ENCODE measurements at places on chromosomes 5 and 9.

- DNase-seq: no peak
These were observed 6.4 kb downstream of the LMBRD2 start for GRCh38 chr5:36145311-36145710.

DNA sequence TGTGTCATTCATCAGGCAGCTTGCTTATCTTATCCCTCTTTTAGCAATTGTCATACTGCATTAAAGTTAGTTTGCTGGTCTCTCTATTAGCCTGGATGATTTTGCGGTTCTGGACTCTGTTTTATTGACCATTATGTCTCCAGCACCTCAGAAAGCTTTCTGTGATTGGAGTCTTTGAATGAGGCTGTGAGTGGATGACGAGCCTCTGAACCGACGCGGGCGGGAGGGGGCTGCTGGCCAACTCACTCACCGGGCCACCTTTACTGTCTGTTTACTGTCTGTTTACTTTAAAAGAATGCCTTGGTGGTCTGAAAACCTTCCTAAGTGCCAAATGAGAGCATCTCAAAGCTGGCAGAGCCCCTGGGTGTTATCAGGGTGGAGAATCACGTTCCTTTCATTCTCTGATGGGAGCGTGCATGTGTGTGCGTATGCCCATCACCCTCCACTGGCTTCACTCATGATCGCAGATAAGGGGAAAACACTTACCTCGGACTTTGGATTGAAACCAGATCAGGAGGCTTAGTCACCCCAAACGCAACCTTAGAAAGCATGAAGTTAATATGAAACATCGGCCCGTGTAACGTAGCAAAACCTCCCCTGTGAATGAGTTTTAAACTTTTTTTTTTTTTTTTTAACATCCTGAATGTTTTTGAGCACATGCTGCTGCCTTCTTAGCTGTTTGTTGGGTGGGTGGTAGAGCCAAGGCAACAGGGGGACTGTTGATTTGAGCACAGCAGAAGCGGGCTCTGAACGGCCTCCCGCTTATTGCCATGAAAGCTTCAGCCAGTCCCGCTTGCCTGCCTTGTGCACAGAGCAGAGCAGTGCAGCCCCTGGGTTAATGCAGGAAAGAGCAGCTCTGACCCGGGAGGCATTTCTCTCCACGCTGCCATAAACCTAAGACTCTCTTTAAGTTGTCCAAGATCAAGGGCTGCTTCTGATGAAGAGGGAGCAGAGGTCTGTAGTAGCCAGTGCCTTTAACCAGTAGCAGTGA is 173.6 kb downstream of the GADD45G start:
- DNase-seq: peak; percentile 10

- DNase-seq: peak; percentile 5
These were observed 8.7 kb upstream of the AGPAT2 start for GRCh38 chr9:136695955-136696354.

GRCh38 chr5:52805615-52806014 is 17.9 kb downstream of the ITGA1 start:
- no peak for DNase-seq

GRCh38 chr5:180081481-180081880 is 9.9 kb upstream of the RNF130 start:
- no peak for DNase-seq

DNA sequence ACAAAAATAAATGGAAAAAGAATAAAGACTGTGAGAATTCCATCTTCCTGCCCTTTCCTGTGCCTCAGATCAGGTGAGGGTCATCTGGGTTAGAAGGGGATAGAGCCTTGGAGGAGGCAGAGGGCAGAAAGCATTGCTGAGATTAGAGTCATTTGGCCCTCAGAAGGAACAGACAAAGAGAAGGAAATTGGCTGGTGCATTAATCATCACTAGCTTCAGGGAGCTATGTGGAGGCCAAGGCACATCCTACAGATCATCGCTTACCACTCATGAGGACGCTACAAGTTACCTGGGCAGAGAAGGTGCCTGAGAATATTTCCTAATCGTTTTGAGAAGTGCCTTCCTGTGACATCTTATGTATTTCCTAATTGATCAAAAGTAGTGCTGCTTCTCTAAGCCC is 74.5 kb downstream of the C7 start:
- no peak for DNase-seq

- no peak for DNase-seq
These were observed 90.7 kb downstream of the CACNA1B start for GRCh38 chr9:137968235-137968634.

DNA sequence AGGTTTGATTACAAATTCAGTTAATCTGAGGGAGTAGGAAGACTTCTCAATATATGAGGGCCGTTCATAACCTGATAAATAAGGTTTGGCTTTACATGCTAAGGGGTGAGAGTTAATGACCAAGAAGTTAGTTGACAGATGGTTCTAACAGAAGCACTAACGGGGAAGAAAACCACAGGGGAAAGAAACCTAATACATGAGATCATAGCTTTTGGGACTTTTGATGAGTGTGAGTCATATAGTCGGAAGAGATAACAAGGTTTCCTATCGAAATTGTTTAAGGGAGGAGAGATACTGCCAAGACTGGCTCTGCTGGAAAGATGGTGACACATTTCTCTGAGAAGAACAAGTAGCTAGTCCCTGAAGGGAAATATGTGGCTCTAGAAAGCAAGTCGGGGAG is 140.1 kb downstream of the COX7C start:
- no peak for DNase-seq

- DNase-seq: no peak
These were observed 424.1 kb upstream of the KIF2A start for GRCh38 chr5:61881821-61882487.

DNA sequence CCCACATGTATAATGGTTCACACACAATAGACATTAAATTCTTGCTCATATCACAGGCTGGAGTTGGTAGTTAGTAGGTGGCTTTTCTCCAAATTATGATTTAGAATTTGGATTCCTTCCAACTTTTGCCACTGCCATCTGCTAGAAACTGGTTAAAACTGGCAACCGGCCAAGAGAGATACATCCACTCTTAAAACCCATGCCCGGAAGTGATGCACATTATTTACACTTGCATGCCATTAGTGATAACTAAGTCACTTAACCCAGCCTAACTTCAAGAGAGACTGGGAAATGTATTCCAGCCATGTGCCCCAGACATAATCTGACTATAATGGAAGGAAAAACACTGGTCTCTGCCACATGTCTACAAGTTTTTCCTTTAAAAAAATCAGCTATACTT is 395.7 kb upstream of the SEMA6A start:
- no peak for DNase-seq

DNA sequence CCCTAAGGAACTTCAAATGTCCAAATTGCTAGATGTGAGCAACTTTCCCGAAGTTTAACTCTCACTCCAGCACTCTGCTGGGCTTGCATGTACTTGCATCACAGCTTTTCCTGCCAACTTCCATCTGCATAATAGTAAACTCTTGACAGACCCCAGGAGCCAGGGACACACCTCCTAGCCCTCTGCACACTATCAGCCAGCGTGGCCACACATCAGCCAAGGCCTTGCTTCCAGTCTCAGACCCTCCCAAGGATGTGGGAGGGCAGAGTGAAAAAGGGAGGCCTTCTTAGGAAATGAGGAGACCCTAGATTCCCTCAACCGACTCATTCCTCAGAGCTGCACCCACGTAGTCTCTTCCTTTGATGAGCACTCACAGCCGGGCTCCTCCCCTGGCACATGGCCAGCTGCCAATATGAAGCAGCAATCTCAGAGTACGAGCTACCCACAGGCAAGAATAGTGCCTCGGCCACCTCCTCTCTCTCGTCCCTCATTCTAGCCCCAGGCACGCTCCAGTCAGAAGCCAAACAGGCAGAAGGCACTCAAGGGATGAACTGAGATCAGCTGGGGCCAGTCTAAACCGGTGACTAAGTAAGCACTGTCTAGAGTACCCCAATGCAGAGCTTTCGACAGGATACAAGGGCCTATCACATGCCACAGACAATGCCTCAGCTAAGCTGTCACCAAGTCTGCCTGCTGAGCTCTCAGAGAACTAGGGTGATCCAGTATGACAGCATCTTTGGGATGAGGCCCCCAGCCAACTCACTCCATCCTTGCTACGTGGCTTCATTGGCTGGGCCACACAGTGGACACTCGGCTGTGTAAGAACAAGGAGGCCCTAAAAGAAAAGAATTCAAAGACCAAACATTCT is 2.3 kb downstream of the P4HA2 start:
- DNase-seq: no peak

DNA sequence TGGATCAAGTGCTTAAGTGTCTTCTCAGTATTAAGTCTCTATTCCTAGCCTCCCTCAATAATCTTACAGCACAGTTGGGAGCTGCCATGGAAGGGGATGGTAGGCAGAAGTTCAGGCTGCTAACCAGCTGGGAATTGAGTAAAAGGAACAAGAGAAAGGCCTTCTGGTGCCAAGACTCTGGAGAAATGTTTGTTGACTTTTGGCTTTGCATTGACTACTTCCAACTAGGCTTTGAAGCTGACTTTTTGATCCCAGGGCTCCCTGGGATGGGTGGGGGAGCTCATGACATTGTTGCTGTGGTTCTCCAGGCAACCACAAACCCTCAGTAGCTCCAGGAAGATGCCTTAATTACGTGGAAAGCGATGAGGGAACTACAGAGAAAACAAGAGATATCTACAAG is 85.2 kb upstream of the HTR4 start:
- DNase-seq: no peak

DNA sequence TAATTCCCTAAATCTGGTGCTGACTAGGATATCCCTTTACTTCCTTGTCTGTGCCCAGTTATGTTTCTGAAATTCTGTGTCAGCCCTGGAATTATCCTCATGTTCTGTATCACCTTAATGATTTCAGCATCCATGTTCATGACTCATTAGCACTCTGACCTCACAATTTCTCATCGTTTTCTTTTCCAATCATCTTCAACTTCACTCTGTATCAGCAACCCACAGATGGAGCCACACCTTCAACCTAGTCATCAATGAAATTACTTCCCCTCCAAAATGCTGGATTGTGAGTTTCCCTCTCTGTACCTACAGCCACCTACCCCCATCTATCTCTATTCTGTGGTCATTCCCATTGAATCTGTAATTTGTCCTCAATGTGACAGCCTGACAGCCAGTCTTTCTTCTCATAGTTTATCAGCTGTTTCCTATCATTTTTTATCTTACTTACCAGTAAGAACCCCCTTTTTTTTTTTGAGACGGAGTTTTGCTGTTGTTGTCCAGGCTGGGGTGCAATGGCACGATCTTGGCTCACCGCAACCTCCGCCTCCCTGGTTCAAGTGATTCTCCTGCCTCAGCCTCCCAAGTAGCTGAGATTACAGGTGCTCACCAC is 3.1 kb upstream of the IL6ST start:
- no peak for DNase-seq

GRCh38 chr5:53063176-53063575 is 46.4 kb downstream of the MOCS2 start:
- DNase-seq: no peak

GRCh38 chr5:158287643-158288271 is 428.8 kb upstream of the CLINT1 start:
- DNase-seq: no peak

GRCh38 chr9:69697475-69697874 is 25.3 kb upstream of the APBA1 start:
- DNase-seq: no peak

All from nephron progenitor cell (in vitro differentiated cells).